Prostate gland (tissue), 2 donors: ENCODE measurements at places on chromosomes 12 and 14.

DNA sequence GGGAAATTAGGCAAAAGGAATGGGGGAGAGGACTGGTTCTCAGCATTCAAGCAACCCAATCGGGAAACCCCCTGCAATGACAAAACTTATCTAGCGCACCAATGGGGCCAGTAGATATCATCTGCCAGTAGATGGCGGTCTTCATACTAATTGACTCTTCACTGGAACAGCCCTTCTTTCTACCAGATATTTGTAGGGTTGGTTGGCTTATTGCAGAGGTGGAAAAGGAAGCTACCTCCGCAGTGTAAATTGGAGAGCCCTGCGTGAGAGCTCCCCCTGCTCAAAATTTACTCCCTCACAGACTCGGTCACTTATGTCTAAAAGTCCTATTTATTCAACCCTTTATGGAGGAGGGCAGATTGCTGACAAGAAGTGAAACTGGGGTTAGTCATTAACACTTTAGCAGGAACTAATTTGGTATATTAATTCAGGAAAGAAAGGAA is 166.1 kb upstream of the CCND2 start:
- peak; percentile 29 for DNase-seq
- no peak overlapping the region for H3K4me3 ChIP-seq
- no peaks in the 10 kb centered on the region for H3K27me3 ChIP-seq
- no peak overlapping the region for H3K27ac ChIP-seq

- no peaks in the 10 kb centered on the region for H3K27me3 ChIP-seq
- DNase-seq = no peak
- no peaks in the 10 kb centered on the region for H3K36me3 ChIP-seq
- H3K4me3 ChIP-seq = no peak overlapping the region
Observed at GRCh38 chr12:106197906-106198623, 49.8 kb downstream of the CKAP4 start.

DNA sequence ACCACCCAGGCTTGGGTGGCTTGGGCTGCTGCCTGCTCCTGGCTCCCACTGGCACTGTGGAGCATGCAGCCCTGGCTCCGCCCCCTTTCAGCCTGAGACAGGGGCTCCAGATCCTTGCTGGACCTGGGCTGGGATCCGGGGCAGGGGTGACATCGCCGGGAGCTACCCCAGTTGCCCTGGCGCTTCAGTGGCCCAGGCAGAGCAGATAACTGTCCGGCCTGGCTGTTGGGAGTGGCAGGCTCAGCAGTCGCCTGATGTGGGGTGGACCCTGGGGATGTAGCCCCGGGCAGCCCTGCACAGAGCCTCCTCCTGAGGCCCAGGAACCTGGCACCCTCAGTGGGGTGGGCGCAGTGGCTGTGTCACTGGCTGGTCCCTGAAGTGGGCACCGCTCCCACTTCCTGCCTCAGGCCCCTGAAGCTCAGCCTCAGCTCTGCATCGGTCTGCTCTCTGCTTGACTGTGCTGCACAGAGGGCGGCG is 57.9 kb downstream of the FUT8 start:
- H3K36me3 ChIP-seq = no peaks in the 10 kb centered on the region
- no peak overlapping the region for H3K27ac ChIP-seq
- no peak overlapping the region for H3K4me3 ChIP-seq
- no peaks in the 10 kb centered on the region for H3K27me3 ChIP-seq
- H3K4me1 ChIP-seq = no peaks in the 10 kb centered on the region

DNA sequence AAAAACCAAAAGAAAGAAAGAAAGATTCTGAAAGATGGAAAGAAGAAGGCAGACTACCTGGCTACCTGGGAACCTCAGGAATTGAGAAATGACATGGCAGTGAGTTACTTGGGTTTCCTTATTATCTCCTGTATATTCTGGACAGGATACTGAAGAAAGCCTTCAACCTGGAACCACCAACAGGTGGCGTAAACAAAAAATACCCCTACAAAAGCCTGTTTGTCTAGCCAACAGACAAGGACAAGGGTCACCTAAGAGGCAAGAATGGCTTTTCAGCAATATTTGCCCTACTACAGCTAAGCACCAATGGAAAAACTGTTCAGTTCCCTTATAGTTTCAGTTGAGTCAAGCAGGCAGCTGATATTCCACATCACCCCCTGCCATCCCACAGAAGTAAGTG is 274.9 kb downstream of the GPHN start:
- no peaks in the 10 kb centered on the region for H3K4me1 ChIP-seq
- DNase-seq = no peak
- H3K4me3 ChIP-seq = no peak overlapping the region
- no peaks in the 10 kb centered on the region for H3K27me3 ChIP-seq
- no peak overlapping the region for H3K27ac ChIP-seq

DNA sequence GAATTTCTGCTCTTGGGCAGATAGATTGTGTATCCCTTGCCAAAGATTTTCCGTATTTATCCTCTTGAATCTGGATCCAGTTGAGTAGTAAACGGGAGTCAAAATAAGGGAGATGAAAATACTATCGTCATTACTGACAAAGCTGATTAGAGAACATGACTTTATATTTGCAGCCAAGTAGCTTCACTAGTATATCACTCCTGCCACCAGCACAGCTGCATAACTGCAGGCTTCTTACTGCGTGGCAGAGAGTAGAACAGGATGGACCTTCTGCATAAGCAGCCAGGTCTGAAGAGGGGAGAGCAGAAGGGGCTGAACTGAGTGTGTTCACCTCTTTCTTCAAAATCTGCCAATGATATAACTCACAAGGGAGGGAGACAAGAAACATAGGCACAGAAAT is 283.7 kb downstream of the FBXL14 start:
- no peak overlapping the region for H3K4me3 ChIP-seq
- H3K27ac ChIP-seq = no peak overlapping the region
- no peak for DNase-seq

GRCh38 chr14:79395061-79395460 is 816.2 kb downstream of the DIO2 start:
- no peak overlapping the region for H3K4me3 ChIP-seq
- no peaks in the 10 kb centered on the region for H3K36me3 ChIP-seq
- no peak for DNase-seq
- H3K4me1 ChIP-seq = no peaks in the 10 kb centered on the region
- H3K27me3 ChIP-seq = no peaks in the 10 kb centered on the region

- no peaks in the 10 kb centered on the region for H3K4me1 ChIP-seq
- H3K4me3 ChIP-seq = no peak overlapping the region
- DNase-seq = no peak
- no peaks in the 10 kb centered on the region for H3K36me3 ChIP-seq
- H3K27ac ChIP-seq = no peak overlapping the region
Observed at GRCh38 chr12:11598900-11599299, 50.6 kb upstream of the ETV6 start.

- H3K27me3 ChIP-seq = no peaks in the 10 kb centered on the region
- no peak overlapping the region for H3K4me3 ChIP-seq
- no peak overlapping the region for H3K27ac ChIP-seq
- DNase-seq = no peak
Observed at GRCh38 chr12:29844667-29845066, 60.9 kb upstream of the TMTC1 start.

DNA sequence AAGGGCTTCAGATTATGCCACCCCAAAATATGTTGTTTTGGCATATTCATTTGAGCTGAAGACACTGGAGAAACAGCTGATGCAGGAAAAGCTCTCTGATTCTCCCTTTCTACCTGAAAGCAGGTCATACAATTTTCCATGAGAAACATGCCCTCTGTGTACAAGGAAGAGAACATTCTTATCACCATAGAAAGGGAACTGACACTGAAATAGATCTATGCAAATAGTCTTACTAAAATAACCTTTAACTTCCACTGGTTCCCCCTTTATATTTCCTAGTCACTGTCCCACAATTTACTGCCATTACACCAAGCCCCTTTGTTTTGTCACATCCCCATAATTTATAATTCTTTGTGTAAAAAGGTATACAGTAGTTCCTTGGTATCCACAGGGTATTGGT is 9.6 kb upstream of the PHC1 start:
- no peaks in the 10 kb centered on the region for H3K4me1 ChIP-seq
- no peak for DNase-seq
- H3K36me3 ChIP-seq = no peaks in the 10 kb centered on the region
- H3K4me3 ChIP-seq = no peak overlapping the region
- no peak overlapping the region for H3K27ac ChIP-seq
- H3K27me3 ChIP-seq = no peaks in the 10 kb centered on the region

GRCh38 chr12:62259631-62259992 is 592 bp upstream of the USP15 start:
- H3K36me3 ChIP-seq = no peaks in the 10 kb centered on the region
- no peaks in the 10 kb centered on the region for H3K4me1 ChIP-seq
- H3K27me3 ChIP-seq = no peaks in the 10 kb centered on the region
- DNase-seq = no peak
